GM12864 (cell line): ENCODE measurements at places on chromosomes 1 and 21.

- DNase-seq: no peak
Observed at GRCh38 chr21:43906585-43907370, 41.8 kb downstream of the AGPAT3 start.

- DNase-seq: no peak
Observed at GRCh38 chr1:53480678-53481077, 21.5 kb downstream of the DMRTB1 start.

DNA sequence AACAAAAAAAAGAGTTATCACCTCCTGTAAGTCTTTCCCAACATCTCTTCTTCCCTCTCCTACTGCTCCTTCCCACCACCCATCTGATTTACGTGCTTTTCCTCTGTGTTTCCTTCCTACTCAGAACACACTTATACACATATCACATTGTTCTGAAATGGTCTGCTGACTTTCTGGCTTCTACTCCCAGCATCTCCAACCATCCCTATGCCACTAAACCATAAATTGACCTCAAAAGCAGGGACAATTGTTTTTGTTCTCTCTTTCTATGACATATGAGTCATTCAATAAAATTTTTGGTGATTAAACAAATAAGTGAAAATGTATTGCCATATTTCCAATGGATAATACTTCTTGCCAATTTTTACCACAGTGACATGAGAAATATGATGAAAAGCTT is 8.2 kb downstream of the GOLPH3L start:
- no peak for DNase-seq

GRCh38 chr21:41678924-41679318 is 87.9 kb downstream of the RIPK4 start:
- no peak for DNase-seq

- no peak for DNase-seq
Observed at GRCh38 chr1:66210635-66211244, 323.2 kb upstream of the SGIP1 start.

DNA sequence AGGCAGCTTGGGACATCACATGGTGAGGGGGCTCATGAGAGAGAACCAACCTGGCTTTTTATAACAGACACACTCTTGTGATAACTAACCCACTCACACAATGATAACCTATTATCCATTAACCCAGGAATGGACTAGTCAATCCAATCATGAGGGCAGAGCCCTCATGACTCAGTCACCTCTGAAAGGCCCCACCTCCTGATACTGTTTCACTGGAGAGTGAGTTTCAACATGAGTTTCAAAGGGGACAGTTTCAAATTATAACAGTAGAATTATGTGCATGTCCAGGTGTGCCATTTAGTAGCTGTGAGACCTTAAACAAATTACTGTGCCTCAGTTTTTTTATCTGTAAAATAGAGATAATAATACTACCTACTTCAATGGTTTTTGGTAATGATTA is 47.6 kb upstream of the PPP2R5A start:
- DNase-seq: no peak

GRCh38 chr1:37133276-37134145 is 99.2 kb upstream of the GRIK3 start:
- no peak for DNase-seq

- DNase-seq: no peak
Observed at GRCh38 chr1:223425550-223425949, 32.3 kb downstream of the CCDC185 start.

DNA sequence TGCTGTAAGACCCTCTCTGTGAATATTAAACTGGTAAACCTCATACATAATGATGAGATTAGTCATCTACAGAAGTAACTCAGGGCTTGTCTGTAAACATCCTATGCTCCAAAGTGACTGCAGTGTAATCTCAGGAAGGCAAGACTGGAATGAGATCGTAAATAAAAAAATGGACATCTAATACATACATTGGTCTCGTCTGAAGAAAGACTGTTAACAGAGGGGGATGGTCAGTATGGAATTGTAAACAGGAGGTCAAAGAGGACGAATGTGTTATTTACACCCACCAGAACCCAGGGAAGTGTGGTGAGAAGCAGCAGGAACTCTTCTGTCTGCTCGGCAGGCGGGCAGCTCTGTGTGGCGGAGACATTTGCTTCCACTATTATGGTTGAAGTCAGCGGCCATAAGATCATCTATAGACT is 51.4 kb downstream of the DISC1 start:
- DNase-seq: no peak

- no peak for DNase-seq
Observed at GRCh38 chr1:14184454-14184853, 414.0 kb upstream of the KAZN start.

DNA sequence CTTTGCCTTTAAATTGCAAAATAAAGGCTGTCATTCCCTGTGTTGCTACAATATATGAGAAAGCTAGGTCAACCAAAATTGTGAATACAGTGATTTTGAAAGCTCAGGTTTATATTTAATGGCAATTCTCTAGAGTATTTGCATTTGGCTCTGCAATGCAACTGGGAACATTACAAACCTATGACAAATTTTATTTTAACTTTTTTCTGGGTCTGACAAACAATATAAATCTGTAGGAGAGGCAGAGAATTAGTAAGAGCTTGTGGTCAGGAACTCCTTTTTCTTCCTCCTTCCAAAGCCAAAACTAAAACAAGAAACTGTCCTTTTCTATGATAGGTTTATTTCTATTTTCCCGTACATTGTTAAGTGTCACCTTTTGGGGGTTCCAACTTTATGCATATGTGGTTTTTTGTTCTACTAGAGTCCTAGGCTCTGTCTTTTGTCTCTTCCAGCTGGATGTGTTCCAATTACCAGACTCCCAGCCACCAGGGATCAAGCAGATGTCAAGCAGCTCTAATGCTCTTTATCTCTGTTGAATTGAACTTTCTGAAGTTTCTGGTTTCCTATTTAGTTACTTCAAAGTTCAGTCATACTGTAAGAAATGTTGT is 106.9 kb downstream of the ASH1L start:
- no peak for DNase-seq

GRCh38 chr1:228101994-228102790 is 933 bp downstream of the C1orf35 start:
- DNase-seq: no peak

DNA sequence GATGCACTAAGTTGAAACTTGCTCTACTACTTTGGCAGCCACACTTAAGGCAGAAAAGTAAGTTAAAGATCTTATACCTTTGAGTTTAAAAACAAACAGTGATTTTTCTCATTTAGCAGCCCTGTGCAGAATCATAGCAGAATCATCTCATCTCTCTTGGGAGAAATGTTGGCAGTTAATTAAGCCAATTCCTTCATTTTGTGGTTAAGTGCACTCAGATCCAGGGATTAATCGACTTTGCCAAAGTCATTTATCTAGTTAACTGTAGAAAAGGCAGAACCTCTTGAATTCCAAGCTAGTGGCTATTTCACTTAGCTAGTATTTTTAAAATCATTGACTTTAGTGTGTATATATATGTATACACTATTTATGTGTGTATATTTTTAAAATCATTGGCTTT is 125.0 kb downstream of the GPR52 start:
- DNase-seq: no peak

DNA sequence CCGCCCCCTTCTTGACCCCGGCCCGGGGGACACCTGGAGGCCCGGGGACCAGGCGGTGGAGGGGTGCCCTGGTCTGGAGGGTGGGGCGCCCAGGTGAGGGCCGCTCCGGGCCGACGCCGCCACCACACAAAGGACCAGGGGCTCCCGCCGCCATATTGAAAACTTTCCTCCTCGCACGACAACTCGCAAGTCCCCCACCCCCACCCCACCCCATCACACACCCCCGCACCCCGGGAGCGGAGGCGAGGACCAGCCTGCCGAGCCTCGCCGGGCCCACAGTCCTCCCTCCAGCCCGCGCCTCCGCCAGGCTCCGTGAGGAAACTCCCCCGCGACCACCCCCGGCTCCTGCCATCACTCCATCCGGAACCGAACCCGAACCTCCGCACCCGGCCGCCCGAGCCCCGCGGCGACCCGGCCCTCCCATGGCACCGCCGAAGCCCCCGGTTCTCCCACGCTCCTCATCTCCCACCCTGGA is 733 bp downstream of the KDM5B start:
- DNase-seq: no peak

- no peak for DNase-seq
Observed at GRCh38 chr1:235635938-235636662, 13.5 kb downstream of the GNG4 start.

DNA sequence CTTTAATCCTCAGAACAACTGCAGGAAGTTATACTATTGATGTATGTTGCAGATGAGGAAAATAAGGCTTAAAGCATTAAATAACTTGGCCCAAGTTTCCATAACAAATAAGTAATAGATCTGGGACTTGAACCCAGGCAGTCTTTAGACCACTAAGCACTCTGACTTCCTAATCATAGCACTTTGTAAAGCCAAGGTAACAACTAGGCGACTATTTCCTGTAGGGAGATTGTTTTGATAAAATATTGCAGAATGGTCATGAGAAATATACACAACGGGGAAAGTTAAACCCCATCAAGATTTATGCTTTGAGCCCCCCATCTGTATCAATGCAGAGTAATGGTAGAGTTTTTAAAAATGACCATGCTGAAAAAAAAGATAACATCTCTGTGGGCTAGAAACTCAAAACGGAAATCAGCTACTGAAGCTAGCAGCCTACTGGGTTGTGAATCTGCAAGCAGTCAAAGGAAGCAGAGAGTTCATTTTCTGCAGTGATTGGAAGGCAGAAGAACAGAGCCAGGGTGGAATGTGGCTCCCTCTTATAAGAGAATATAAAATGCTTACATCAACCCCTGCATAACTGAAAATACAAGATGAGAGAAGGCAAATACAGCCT is 111.2 kb upstream of the OLIG2 start:
- DNase-seq: no peak

DNA sequence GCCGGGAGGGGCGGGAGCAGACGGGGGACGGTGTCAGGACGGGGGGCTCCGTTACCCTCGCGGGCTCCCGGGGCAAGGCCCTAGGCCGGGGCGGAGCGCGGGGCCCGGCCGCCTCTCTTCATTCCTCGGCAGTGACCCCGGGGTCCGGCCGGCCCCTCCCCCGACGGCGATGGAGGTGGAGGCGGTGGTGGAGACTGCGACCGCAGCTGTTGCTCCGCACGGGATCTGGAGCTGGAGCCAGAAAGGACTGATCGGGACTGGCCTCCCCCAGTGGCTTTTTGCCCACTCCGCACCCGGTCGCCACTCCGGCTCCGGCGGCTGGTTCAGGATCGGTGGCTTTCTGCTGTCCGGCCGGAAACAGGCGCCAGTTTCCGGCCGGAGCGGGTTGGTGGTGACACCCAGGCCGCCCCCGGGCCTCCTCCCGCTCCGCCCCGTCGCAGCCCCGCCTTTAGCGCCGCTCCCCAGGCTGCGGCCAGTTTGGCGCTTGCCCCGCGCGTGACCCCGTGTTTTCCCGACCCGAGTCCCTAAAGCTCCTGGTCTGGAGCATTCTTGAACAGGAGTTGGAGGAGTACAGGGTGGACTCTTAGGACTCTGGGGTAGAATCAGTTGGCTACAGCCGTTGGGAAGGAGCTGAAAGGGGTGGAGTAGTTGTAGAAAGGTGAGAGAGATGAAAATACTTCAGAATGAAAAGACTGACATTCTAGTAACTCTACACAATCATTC is at the start of gene OTUD7B:
Gene OTUD7B, minus strand, starts transcription at position 334 of the 723 bp plus-strand sequence. CDS start 33,216 bp downstream, outside the sequence.
- peak; percentile 38 for DNase-seq

DNA sequence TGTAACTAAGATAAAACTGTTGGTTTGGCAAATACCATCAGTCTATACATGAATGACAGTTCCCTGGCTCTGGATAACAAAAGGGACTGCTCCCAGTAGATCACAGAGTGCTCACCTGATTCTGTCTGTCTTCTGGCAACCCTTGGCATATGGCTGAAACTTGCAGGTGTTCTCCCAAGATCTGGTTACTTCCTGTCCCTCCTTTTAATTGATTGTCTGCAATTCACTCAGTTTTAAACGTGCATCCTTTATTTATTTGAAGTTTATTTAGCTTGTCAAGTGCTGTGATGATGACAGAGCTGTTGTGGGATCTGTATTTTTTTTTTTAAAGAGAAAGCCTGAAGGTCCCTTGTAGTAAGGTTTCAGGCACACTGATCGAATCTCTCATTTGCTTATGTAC is 3.4 kb downstream of the KCNA3 start:
- no peak for DNase-seq

GRCh38 chr1:185402930-185403329 is 85.9 kb upstream of the IVNS1ABP start:
- DNase-seq: no peak

DNA sequence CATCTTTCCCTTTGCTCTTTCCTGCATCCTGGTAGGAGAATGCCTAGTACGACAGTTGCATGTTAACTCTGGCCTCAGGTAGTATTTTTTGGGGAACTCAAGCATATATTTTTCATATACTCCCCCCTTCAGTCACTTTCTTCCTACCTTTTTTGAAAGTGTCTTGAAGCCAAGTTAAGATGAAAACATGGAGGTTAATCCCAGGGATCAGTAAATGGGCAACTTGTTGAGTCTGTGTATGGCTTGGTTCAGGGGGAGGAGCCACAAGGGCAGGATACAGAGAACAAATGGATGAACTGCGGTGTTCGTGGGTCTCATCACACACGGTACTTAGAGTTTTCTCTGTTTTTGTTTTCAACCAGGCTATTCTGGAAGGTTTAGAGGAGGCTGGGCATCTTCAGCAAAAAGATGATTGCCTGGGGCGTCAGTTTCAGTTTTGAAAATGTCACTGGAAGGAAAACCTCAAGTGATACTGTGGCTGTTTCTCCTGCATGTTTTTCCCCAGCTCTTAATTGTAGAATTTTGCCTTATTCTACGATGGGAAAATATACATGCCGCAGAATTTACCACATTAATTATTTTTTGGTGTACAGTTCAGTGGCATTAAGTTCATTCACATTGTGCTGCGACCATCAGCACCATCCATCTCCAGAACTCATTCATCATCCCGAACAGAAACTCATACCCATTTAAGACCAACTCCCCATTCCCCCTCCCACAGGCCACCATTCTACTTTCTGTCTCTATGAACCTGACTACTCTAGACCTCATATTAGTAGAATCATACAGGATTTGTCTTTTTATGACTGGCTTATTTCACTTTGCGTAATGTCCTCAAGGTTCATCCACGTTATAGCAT is 71.5 kb downstream of the MAP10 start:
- no peak for DNase-seq

DNA sequence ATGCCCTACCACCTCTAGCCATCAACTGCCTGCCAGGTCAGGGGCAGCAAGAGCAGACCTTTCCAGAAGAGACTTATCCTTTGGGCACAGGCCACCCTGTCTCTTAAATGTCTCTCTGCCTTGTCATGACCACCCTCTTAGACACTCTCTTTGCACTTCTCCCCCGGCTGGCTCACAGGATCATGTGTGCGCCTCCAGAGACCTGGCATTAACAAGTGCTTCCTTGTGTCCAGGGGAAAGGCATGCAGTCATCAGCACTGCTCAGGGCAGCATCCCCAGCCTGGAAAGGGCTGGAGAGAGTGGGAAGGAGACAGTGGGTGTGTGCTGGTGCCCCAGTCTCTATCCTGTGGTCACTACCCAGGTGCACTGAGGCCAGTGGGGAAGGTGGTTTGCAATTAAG is 85.2 kb upstream of the TLR5 start:
- DNase-seq: no peak

DNA sequence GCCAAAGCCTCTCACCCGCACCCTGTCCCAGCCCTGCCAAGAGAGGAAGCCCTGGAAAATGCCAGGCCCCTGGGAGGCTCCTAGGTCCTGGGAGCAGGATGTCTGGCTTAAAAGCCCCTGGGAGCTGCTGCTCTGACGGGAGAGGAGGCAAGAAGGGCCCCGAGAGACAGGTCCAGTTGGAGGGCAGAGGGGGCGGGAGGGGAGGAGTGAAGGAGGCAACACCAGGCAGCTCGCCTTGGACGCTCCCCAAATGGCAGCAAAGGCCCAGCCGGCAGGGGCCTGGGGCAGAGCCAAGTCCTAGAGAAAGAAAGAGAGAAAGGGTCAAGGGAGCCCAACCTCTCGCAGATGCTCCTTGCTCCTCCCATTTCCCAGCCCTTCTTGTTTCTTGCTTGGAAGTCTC is 6.8 kb downstream of the ETV3L start:
- DNase-seq: no peak
